ENCODE measurements at places on chromosomes 12 and 14.

GRCh38 chr14:45083617-45083975, 320 bp upstream of the PRPF39 start:
- DNase-seq = no peak

GRCh38 chr12:93151079-93151762, 222.1 kb upstream of the EEA1 start:
- no peak for DNase-seq

GRCh38 chr12:115626210-115626609, 651.3 kb downstream of the MED13L start:
- no peak for DNase-seq

- DNase-seq = peak; percentile 40
These were observed 523.0 kb upstream of the FOXG1 start for GRCh38 chr14:28243600-28243999.

GRCh38 chr14:39374851-39375250, 57.4 kb downstream of the FBXO33 start:
- DNase-seq = peak; percentile 56

- DNase-seq = peak; percentile 85
These were observed 15.5 kb upstream of the KRR1 start for GRCh38 chr12:75526655-75527511.

DNA sequence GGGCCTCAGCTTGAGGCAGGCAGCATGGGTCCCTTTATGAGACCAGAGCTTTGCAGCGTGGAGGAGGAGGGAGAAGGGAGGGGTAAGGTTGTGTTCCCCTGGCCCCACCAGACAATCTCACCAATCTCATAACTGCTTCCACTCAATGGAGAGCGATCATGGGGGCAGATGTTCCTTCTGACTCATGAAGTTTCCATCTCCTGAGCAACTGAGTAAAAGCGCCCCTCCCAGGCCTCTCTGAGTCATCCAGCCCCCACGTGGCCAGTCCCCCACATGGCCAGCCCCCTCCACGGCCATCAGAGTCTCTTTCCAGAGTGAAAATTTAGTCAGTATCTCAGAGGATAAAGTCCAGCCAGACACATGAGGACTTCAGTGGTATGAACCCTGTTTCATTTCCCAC, 39.2 kb upstream of the PLXNC1 start:
- peak; percentile 62 for DNase-seq

GRCh38 chr12:113802966-113803758, 163.0 kb downstream of the RBM19 start:
- DNase-seq = no peak

DNA sequence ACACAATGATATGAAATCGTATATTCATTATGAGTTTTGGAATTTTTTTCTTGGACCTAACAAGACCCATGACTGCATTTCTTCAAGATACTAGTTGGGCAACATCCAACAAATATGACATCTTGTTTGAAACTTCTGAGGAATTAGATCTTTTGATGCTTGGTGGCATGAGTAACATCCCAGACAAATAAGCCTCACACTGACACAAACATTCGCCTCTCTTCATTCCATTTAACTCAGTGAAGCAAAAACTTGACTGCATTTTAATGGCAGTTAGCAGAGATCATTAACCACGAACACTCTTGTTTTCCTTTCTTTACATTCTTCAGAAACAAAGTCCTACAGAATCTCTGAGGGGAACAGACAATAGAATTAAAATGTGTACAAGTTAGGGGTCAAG, 758.3 kb downstream of the C12orf50 start:
- DNase-seq = peak; percentile 75

DNA sequence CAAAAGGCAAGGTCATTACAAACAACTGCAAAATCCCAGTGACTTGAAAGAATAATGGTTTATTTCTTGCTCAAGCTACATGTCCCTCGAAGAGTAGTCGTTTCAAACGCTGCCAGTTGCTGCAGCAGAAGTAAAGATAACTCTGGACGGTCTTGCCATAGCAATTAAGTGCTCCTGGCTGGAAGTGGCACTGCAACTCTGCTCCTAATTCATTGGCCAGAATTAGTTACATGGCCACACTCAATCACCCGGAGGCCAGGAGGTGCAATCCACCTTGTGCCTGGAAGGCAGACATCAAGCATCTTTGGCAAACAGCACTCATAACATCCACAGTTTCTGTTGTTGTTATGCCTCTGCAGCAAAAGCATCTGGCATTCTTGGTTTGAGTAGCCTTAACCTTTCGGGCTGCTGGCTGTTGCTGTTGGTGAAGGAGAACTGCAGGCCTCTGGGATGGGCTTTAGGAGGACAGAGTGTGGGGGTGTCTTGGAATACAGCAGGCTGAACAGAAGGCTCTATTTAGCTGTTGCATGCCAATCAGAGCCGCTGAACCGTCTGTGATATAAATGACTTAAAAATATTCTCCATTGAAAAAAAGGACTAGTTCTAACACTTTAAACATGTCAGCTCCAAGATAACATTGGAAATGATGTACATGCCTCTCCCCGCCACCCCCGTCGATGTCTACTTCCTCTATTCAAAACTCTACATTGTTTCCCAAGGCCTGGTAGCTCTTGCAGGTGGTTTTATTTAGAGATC, 123.5 kb upstream of the DYRK2 start:
- no peak for DNase-seq

DNA sequence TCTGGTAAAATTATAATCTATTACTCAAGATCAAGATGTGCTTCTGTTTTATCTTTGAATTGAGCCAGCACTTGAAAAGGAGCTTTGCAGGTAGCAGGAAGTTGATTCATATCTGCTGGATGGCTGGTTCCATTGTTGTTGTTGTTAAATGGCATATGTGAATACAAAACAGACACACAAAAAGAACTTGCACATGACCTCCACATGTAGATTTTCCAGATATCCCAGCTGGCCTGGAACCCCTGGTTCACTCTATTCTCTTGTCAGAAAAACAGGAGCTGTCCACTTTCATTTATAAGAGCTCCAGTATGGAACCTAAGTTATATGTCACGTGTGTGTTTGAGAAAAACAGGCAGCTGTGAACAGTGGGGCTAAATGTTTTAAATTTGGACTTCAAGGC, 273.9 kb downstream of the TMEM132D start:
- no peak for DNase-seq
